ENCODE measurements at places on chromosomes 3 and 15.

- DNase-seq, result no peak
These were observed 92.1 kb downstream of the IGF2BP2 start for GRCh38 chr3:185732782-185733181.

DNA sequence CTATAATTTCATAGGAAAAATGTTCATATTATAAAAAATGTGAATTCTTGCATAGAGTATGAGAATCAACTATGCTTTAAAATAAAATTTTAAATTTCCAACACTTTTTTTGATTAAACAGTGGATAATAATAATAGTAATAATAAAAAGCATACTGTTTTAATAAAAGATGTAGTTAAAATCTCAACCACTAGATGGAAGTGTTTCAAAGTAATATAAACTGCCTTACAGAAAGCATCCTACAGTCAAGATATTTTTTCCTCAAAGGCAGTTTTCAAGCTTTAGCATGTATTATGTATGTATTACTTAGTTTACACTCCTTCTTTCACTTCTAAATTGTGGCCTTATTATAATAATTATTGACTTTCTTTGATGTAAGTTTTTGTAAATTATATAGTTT, 217.5 kb downstream of the CHL1 start:
- no peak for DNase-seq

GRCh38 chr3:159627634-159628033, 361.0 kb upstream of the IL12A start:
- no peak for DNase-seq

DNA sequence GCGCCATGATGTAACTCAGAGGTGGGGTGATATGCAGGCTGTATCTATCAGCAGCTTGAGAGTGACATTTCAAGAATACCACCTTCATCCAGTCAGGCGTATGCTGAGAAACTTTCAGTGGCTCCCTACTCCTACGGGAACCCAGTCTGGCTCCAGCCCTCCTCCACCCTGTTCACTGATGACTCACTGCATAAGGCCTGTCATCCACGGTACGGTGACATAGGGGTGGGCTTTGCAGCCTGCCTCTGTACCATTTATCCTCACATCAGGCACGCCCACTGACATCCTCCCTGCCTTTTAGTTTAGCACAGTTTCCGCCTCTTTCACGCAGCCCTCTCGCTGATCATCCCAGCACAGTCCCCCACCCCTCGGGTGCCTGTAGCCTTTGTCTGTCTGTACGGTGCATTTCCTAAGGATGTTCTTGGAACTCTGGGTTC, 11.7 kb downstream of the PXYLP1 start:
- peak; percentile 76 for DNase-seq

GRCh38 chr3:196323691-196324090, 5.7 kb upstream of the DYNLT2B start:
- DNase-seq, result no peak

- DNase-seq, result no peak
These were observed 3.1 kb downstream of the AAGAB start for GRCh38 chr15:67251318-67251717.

- no peak for DNase-seq
These were observed 39.6 kb upstream of the TRAK1 start for GRCh38 chr3:42051384-42052131.

Measured in activated CD8-positive, alpha-beta memory T cell treated with anti-CD3 and anti-CD28 coated beads, Interleukin-2, amount 50 U/mL, for 4 hours (primary cell).